Placental epithelial cell (primary cell): ENCODE measurements at places on chromosomes 12 and 14. TPM values are rescaled to one million over a fixed set of nuclear protein-coding genes. Genes with fewer than 3 reads are reported as not detected.

Gene RNASE7
- total RNA-seq, result not detected in 2 replicates

Gene KRT78
- total RNA-seq, result not detected in 2 replicates

Gene PIANP
- not detected in 2 replicates for total RNA-seq

Gene SLC6A15
- total RNA-seq, result 0.79 and 3.8 TPM in 2 replicates

Gene EIF2B2
- 29.4 and 48.8 TPM in 2 replicates for total RNA-seq

Gene DIO2
- 0.39 and 1.4 TPM in 2 replicates for total RNA-seq

Gene SLC22A17
- 22.0 and 46.3 TPM in 2 replicates for total RNA-seq

Gene RBM23
- total RNA-seq, result 79.3 and 117 TPM in 2 replicates

Gene TAS2R10
- total RNA-seq, result 0.33 and 1.6 TPM in 2 replicates

Gene GRIP1
- 2.1 and 4.7 TPM in 2 replicates for total RNA-seq

Gene ESR2
- total RNA-seq, result not detected in 2 replicates

Gene GDF3
- total RNA-seq, result not detected in 2 replicates

Gene PSMA3
- 51.4 and 88.3 TPM in 2 replicates for total RNA-seq
